ENCODE measurements at places on chromosomes 1 and 21.

DNA sequence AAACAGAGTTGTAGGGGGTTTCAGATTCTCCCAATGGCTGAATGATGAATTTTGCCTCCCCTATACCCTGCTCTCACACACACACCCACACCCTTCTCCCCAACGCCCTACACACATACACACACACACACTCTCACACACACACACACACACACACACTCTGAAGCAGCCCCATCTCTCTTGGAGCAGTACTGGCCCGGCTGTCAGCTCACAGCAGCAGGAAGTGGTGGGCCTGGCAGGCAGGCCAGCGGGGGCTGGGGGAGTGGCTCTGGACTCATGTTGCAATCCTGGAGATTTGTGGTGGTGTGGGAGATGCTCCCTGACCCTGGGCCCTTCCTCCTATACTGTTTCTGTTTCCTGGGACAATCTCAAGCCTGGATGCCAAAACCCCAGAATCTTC lies 2.2 kb downstream of the IKBKE start:
- no peak for DNase-seq

- no peak for DNase-seq
These were observed 3.5 kb upstream of the TSPAN1 start for GRCh38 chr1:46171351-46171750.

DNA sequence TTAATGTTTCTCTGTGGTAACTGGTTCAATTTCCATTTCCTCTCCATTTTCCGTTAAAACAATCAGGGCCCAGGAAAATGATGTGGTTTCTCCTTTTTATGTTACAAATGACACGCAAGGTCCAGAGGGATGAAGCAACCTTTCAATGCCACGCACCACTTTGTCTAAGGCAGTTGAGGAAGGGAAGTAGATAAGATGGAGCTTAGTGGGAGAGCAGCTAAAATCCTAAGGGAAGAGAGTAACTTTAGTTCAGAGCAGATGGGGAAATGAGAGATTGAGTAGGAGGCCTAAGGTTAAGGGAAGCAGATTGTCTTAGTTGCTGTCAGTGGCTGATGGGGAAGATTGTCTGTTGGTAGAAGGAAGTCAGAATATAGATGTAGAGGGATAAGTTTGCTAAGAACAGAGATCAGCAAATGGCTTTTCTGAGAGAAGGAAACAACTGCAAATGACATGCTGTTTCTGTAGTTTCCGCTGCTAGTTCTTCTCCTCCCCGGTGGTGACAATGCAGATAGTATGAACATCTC lies 660 bp downstream of the CD1C start:
- no peak for DNase-seq

GRCh38 chr21:15592271-15592860 lies 137.4 kb upstream of the USP25 start:
- no peak for DNase-seq

DNA sequence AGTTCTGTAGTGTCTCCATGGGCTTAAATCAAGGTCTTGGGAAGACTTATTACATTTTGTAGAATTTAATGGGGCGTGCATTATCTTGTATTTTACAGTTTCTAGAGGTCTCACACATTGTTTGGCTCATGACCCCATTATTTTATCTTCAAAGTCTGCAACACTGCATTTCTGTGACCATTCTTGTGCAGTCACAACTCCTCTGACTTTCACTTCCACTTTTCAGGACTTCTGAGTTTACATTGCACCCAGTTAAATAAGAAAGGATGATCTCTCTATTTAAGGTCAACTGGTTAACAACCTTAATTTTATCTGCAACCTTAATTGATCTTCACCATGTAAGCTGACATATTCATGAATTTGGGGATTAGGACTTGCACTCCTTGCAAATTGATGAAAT lies 1186.6 kb downstream of the MRPL39 start:
- no peak for DNase-seq

DNA sequence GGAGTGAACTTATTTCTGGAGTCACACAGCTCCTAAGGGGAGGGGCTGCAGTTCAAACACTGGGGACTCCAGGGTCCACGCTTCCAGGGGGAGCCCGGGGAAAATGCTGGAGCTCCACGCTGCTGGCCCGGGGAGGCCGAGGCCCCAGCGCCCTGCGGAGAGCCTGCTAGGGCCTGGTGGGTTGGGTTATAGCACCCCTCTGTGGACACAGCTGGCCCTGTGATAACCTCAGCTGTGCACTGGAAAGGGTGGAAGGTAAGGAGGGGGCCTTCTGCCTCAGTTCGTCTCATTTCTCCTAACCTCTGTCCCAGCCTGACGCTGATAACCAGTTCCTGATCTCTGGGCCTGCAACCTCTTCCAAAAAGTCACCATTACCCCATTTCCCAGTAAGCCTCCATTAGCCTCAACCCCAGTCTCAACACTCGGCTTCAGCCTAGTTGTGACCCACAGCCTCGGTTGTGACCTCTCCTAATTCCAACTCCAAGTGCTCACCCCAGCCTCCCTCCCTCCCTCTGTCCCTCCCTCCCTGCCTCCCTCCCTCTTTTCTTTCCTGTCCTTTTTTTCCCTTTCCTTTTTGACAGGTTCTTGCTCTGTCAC lies 7.1 kb downstream of the NBL1 start:
- DNase-seq, result no peak

GRCh38 chr1:71307451-71307850 lies 226.6 kb upstream of the ZRANB2 start:
- no peak for DNase-seq

GRCh38 chr1:226964068-226964425 lies 24.0 kb downstream of the COQ8A start:
- no peak for DNase-seq

DNA sequence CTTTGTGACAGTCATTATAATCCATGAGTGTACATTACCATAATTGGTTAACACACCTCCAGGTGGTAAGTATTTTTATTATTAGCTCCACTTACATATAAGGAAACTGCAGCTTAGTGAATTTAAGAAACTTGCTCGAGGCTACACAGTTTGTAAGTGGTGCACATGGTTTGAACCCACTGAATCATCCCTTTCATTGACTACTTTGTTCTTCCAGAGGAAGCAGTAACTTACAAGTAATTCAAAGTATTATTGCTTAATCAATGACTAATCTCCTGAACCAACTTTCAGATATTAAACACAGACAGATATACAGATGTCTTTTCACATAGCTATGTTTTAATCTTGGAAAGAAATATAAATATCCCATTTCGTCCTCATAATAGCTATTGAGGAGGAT lies 18.7 kb upstream of the CLDN8 start:
- no peak for DNase-seq

DNA sequence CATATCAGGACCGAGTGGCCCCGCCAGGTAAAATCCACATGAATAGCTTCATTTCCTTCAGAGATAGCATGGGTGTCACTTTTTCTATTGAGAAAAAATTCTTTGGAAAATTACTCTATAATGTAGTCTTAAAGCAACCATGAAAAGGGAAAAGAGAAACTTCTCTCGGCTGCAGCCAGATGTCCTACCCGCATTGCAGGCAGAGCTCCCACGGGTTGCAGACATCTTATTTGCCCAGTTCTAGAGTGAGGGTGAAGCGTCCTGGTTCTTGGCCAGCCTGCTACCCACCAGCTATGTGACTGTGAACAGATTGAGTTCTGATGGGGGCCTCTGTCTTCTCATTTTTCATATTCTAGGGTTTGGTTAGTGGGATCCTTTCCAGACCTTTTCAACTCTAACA lies 5.0 kb downstream of the ATP1B1 start:
- no peak for DNase-seq

GRCh38 chr1:45437323-45437722 lies 53.6 kb downstream of the TESK2 start:
- no peak for DNase-seq

GRCh38 chr1:172826096-172826741 lies 167.3 kb downstream of the FASLG start:
- DNase-seq, result no peak

DNA sequence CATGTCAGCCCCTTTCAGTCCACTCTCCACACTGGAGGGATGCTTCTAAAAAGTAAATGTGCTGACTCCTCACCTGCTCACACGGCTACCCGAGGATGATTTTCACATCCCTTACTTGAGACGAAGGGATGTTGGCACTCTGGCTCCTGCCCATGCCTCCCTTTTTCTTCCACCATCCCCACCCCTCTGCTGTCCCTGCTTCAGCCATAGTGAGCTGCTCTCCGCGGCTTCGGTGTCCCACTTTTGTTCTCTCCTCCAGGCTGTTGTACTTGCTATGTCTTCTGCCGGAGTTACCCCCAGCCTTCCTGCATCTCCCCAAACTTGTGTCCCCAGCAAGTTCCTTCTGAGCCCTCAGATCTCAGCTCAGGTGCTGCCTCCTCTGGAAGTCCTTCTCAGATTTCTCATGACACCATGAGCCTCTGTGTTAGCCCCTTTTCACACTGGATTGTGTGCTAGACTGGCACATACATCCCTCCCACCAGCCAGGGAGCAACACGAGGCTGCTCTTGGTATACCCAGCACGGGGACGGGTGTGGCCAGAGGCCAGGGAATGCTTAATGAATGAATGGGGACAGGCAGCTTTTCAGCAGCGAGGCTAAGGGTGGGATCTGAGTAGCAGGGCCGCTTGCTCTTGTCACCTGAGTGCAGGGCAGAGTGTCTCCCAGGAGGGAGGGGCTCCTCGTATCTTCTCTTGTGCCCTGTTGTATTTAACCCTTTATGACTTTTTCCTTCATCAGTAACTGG lies 1.3 kb downstream of the ACOT11 start:
- DNase-seq, result no peak

DNA sequence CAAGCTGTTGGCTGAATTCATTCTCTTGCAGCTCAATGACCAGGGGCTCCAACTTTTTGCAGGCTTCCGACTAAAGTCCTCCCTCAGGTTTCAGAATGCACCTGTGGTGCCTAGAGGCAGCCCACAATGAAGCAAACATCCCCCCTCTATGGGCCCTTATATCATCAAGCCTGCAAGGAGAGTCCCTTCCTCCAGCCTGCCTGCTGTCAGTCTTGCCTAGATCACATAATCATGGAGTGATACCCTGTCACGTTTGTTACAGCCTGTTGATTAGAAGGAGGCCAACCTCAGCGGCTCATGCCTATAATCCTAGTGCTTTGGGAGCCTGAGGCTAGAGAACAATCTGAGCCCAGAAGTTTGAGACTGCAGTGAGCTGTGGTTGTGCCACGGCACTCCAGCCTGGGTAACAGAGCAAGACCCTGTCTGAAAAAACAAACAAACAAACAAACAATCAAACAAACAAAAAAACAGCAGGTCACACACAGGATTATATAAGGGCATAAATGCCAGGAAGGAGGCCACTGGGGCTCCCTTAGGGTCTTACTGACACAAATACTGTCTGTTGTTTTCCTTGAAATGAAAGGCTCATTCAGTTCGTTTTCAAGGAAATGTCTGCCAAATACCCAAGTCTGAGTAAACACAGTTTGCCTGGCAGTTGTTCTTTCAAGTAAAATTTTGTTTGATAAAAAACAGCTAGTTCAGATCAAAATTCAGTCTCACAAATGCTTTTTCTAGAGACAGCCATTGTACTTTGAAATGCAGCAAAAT lies 4.7 kb upstream of the SPRR3 start:
- DNase-seq, result no peak

DNA sequence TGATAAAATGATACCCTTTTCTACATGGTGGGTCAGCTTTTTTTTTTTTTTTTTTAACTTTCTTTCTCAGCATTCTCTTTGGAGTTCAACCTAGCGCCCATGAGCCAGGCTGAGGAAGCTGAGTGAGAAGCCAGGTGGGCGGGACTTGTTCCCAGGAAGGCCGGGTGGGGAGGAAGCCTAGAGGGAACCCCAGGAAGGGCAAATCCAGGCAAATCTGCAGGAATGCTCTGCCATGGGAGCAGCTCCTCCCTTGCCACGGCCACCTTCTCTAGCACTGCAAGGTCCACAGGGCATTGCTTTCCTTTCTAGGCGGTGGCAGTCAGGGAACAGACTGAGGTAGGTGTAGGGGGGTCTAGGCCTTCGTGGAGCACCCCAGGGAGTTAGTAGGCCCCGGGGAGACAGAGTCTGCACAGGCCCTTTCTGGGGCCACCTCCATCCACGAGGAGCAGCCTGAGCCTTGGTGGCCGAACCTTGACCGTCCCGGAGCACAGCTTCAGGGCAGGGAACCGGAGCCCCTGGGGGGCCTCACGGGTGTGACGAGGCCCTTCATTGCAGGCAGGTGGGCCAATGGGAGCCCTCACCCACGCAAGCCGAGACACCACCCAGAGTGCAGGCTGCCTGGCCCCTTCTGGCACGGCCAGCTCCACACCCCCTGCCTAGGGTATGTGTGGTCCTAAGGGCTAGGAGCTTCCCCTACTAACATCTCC lies 18.2 kb upstream of the CCDC27 start:
- DNase-seq, result no peak

DNA sequence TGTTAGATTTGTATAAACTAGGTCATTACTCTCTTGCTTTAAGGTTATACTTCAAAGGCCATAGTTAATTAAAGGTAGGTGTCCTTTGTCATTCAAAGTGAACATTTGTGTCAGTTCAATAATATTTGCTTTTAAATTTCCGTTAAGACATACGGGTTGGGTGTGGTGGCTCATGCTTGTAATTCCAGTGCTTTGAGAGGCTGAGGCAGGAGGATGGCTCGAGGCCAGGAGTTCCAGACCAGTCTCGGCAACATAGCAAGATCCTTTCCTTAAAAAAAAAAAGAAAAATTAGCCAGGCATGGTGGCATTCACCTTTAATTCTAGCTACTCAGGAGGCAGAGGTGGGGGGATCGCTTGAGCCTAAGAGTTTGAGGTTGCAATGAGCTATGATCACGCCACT lies 80.4 kb downstream of the KIF26B start:
- DNase-seq, result no peak

GRCh38 chr1:174800216-174800851 lies 199.4 kb upstream of the CACYBP start:
- no peak for DNase-seq

DNA sequence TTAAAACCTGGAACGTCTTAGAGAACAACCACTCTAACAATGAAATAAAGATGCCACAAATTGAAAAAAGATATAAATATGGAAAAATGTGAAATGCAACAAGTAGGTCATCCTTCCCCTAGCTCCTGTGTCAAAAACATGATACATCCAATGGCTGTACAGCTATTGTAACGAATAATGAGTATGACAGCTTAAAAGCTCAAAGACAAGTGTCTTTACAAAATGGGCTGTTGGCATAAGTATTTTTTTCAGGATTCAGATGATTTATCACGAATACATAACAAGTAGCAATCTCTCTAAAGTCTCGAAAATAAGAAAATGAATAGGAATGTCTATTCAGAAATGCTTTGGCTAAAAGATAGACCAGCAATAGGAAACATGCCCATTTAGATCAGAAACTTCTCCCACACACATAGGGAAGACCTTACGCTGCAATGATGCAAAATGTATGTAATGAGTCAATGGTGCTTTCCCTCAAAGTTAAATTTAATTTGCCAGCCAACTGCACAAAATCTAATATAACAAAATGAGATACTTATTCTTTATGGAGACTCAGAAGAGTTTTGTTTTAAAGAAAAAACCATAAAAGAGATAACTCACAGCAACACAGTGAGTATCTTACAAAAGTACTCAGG lies 8.3 kb downstream of the TGFBR3 start:
- no peak for DNase-seq

DNA sequence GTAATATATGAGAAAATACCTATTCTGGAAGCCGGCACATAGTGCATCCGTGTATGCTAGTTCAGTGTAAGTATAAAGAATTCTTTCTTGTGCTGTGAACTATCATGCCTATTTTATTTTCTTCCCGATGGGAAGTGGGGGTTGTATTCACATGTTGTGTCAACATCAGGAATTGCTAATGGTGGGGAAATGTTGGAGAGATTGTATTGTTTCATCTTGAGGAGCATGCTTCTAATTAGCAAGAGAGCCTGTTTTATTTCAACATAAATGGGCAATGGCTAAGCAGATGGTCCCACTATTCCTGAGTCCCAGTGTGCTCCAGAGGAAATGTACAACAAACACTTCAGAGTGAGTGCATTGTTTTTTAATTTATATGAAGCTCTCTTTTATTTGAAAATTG lies 485.2 kb downstream of the PLPP3 start:
- no peak for DNase-seq

Measured in stimulated activated CD4-positive, alpha-beta T cell treated with anti-CD3 and anti-CD28 coated beads, Interleukin-15, amount 100 ng/mL, for 1 hour (primary cell).